ENCODE measurements at places on chromosomes 2 and 18.

DNA sequence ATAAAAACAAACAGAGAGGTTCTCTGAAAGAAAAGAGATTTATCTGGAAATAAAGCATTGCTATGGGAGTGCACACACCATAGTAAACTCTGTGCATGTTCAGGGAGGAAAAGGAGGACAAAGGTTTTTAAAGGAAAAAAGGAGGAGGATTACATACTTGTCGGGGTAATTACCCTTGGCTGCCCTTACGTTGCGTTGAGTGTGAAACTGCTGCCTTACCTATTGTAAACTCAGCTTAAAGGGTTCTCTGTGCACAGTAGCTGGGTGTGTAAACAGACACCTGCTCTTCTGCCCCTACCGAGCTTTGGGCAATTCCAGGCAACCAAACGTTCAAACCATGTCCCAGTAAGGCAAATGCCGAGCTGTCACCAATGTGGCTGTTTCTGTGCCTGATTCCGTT lies 29.6 kb upstream of the PXDN start:
- no peak for DNase-seq

DNA sequence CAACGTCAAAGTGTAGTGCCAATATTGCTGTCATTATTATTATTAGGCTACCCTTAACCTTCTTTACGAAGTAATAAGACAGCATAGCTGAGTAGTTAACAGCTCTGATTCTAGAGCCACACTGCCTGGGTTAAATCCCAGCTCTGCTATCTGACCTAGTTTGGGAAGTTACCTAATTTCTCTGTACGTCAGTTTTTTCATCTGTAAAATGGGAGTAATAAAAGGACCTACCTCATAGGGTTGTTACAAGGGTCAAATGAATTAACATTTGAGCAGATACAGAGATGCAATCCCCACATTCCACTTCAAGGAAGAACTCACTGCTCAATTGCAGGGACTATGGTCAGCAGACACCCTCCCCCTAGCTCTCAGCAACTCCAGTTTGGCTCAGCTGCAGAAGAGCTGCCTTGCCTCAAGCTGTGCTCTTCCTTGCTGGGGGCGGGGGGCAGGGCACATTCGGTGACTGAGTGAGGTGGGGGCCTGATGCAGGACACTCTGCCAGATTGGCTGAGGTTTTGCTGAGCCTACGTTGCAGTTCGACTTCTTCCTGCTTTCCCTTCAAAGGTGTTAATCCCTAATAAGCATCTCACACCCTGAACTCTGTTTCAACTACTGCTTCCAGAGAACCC lies 11.0 kb upstream of the LGALSL start:
- no peak for DNase-seq

GRCh38 chr18:10743766-10744165 lies 217.9 kb downstream of the NAPG start:
- no peak for DNase-seq

- peak; percentile 21 for DNase-seq
Observed at GRCh38 chr2:156883804-156884203, 373.7 kb upstream of the GALNT5 start.

GRCh38 chr18:78603102-78603983 lies 376.3 kb upstream of the SALL3 start:
- DNase-seq, result no peak

DNA sequence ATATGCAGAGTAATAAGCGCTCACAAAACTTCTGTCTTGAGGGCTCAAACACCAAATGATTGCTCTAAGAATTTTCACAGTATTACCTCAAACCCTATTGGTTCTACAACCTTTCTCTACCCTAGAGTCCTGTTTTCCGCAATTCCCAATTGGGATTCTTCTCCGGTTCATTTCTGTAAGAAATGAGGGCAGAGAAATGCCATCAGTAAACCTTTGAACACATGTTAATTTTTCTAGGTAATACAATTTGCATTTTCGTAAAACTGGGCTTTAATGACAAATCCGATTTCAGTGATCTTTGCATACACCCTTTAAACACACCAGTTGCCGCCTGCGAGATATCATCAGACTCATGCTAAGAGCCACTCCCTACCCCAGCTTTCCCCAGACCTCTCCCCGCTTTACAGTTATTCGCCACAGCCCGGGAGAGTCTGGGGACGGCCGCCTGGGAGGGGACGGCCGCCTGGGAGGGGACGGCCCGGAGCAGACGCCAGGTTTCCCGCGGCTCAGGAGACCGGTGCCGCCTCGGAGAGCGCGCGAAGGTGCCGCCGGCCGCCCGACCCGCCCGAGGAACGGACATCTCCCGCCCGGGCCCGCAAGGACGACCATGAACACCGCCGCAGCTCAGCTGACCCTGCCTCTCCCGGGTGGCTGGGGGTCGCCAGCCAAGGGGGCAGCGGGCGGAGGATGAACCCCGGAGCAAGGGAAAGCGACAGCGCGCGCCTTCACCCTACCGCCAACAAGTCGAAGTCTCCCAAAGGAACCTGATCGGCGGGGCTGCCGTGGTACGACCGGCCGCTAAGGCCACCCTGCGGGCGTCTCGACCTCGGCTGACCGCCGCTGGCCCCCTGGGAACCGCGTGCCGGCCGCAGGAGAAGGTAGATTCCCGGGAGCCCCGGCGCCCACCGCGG lies 463 bp downstream of the SMC6 start:
- peak; percentile 11 for DNase-seq

- no peak for DNase-seq
Observed at GRCh38 chr2:105380432-105381100, 18.3 kb downstream of the FHL2 start.

- DNase-seq, result peak; percentile 19
Observed at GRCh38 chr2:58916063-58916462, 674.9 kb upstream of the FANCL start.

DNA sequence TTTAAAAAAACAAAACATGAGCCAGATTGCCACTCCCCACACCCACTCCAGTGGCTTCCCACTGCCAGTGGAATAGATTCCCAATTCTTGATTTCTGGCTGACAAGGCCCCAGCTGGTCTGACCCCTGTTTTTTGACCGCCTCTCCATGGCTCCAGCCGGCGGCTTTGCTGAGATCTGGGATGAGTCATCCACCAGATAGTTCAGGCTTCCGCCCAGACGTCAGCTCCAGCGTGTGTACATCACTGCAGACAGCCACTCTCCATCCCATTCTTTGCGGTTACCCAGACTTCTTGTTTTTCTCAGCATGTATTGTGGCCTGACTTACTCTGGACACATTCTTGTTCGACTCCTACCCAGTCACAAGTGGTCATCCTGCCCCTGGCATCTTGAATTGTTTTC lies 227.9 kb downstream of the GBX2 start:
- no peak for DNase-seq

- DNase-seq, result no peak
Observed at GRCh38 chr18:24609254-24609653, 148.8 kb downstream of the HRH4 start.

GRCh38 chr2:43890855-43891254 lies 52.1 kb downstream of the ABCG8 start:
- peak; percentile 81 for DNase-seq

DNA sequence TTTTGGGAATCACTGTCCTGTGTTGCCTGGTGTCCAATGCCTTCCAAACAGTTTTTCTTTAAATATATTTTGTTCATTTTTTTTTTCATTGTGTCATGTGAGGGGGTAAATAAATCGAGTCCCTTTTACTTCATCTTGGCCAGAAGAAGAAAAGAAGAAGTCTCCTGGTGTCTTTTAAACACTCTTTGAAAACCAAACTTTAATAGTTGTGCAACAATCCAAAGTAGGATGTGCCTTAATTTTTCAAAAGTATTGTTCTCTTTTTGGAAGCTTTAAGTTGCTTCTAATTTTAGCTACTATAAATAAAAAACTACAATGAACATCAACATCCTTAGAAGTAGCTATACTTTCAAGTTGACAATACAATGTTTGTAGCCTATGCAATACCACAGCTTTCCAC lies 154.9 kb downstream of the ATAD2B start:
- no peak for DNase-seq

GRCh38 chr2:240982821-240983281 lies 15.6 kb upstream of the SNED1 start:
- no peak for DNase-seq

- DNase-seq, result no peak
Observed at GRCh38 chr2:8170552-8171327, 511.1 kb upstream of the ID2 start.

- peak; percentile 47 for DNase-seq
Observed at GRCh38 chr18:12656938-12657683, 796 bp downstream of the SPIRE1 start.

DNA sequence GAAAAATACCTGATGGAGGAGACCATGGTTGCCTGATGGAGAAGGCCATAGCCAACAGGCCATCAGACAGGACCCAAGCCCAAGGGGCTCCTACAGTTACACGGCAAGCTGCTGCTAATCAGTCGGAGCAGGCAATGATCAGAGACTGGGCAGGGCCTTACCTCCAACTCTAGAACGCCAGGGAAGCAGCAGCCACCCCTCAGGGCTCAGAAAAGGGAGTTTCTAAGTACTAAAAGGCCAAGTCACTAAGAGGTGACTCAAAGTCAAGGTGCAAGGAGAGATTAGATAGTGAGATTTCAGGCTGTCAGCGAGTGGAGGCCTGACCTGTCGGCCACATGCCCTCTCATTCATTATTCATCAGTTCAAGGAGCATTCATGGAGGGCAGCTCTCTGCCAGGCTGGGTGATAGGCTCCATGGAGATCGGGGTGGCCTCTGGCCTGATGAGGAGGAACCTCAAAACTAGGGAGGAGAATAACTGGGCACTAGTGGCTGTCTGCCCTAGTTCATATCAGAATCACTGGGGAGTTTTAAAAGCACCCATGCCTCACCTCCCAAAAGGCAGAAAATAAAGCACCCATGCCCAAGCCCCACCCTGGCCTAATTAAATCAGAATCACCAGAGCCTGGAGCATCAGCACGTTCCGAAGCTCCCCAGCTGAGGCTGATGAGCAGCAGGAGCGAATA lies 3.6 kb downstream of the VIL1 start:
- DNase-seq, result no peak

DNA sequence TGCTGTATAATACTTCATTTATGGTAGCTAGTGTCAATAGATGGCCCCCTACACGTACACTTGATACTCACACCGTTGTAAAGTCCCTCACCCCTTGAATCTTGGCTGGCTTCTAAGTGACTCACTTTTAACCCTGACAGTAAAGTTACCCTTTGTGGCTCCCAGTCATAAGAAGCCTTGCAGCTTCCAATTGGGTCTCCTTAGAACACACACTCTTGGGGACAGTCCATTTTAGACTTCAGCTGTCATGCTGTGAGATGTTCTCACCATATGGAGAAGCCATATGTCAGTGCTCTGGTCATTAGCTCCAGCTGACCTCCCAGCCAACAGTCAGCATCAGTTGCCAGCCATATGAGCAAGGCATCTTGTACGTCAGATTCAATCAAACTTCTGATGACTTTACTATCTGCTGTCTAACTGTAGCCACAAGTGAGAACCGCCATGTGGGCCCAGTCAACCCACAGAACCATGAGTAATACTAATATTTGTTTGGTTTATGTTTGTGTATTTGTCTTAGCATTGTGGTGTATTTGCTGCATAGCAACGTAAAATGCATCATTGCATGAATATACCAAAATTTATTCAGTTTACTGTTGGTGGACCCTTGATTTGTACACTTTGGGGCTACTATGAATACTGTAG lies 68.3 kb downstream of the PTPN4 start:
- DNase-seq, result peak; percentile 6

DNA sequence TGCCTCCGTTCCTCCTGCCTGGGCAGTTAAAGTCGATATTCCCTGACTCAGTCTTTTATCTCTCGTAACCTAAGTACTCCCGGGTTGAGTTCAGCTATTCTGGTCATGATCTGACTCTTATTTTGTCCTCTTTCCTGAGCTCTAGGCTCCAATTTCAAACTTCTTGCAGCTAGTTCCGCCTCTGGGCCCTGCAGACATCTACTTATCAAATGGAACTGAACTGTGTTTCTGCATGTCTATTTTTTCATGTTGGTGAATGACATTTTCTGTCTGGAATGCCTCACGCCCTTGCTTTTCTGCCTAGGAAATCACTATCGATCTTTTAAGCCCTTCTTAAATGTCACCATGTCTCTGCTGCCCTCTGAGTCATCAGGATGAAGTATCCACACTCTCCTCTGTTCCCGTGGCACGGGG lies 101.5 kb downstream of the VAPA start:
- peak; percentile 30 for DNase-seq

GRCh38 chr2:98123286-98123685 lies 36.3 kb downstream of the VWA3B start:
- DNase-seq, result no peak

GRCh38 chr2:117956036-117956796 lies 57.7 kb downstream of the CCDC93 start:
- no peak for DNase-seq

DNA sequence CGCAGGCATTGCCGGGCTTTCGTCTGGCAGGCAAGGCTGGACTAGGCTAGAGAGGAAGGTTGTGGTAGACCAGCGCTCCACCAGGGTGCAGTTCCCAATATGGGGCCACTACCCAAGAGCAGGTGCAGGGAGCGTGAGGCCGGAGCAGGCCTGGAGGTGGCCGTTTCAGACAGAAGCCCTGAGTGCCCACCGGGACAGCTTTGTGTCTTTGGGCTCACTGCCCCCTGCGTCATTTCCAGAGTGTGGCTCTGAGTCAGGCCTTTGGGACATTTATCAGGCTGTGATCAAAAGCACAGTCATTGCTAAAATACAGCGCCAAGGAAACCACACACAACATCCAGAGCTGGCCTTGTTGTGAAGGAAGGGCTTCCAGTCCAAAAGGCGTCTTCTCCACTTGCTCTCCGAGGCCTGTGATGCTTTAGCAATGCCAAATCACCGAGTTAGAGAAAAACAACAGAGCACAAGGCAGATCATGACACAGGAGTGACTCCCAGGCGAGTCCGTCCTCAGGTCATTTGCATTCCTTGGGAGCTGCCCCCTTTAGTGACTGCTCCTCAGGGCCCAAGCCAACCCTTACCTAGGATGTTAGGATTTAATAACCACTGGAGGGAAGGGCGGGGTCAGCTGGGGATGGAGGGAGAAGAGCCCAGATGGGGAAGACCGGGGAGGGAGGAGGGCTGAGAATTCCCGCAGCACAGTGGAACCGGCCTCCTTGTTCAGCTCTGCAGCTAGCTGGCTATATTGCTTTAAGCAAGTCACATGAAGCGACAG lies 42.3 kb downstream of the RFX8 start:
- no peak for DNase-seq

GRCh38 chr2:100584816-100585215 lies 22.0 kb downstream of the PDCL3 start:
- no peak for DNase-seq

DNA sequence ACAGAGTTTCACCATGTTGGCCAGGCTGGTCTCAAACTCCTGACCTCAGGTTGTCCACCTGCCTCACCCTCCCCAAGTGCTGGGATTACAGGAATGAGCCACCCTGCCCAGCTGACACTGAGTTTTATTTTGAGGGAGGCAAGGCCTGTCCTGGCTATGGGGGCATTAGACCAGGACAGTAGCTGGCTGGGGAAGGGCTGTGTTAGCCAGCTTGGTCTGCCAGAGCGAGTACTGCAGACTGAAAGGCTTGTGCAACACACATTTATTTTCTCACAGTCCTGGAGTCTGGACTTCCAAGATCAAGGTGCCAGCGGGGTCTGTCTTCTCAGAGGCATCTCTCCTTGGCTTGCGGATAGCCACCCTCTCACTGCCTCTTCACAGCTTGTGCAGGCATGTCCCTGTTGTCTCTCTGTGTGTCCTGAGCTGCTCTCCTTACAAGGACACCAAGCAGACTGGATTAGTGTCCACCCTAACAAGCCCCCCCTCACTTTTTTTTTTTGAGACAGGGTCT lies 59.4 kb upstream of the HAAO start:
- no peak for DNase-seq
